GM23248 (cell line): ENCODE measurements at places on chromosomes 5 and 9. TPM values are rescaled to one million over a fixed set of nuclear protein-coding genes. Genes with fewer than 3 reads are reported as not detected.

GRCh38 chr5:96577909-96578308 is 84.3 kb upstream of the CAST start:
- H3K36me3 ChIP-seq = no peaks in the 10 kb centered on the region
- no peak overlapping the region for H3K4me3 ChIP-seq
- no peak overlapping the region for H3K27ac ChIP-seq
- H3K4me1 ChIP-seq = peaks cover 25% of the 10 kb centered on the region
- DNase-seq = peak; percentile 56

Gene EQTN
- not detected in 2 replicates for total RNA-seq

GRCh38 chr9:126442636-126443035 is 116.0 kb downstream of the MVB12B start:
- H3K36me3 ChIP-seq = no peaks in the 10 kb centered on the region
- DNase-seq = no peak
- H3K4me1 ChIP-seq = peaks cover 35% of the 10 kb centered on the region
- H3K27me3 ChIP-seq = no peaks in the 10 kb centered on the region

GRCh38 chr9:16345902-16346301 is 524.6 kb downstream of the BNC2 start:
- no peak for DNase-seq
- H3K36me3 ChIP-seq = no peaks in the 10 kb centered on the region
- H3K4me1 ChIP-seq = peaks cover 29% of the 10 kb centered on the region
- no peak overlapping the region for H3K4me3 ChIP-seq
- no peaks in the 10 kb centered on the region for H3K27me3 ChIP-seq

GRCh38 chr9:103193992-103194391 is 198.9 kb downstream of the CYLC2 start:
- no peaks in the 10 kb centered on the region for H3K36me3 ChIP-seq
- no peak for DNase-seq
- H3K4me1 ChIP-seq = no peaks in the 10 kb centered on the region
- no peaks in the 10 kb centered on the region for H3K27me3 ChIP-seq

Gene INSYN2B
- total RNA-seq = 43.2 and 50.7 TPM in 2 replicates

Gene FOXD4L3
- total RNA-seq = not detected in 2 replicates

Gene LRRC70
- total RNA-seq = 0.51 and 1.1 TPM in 2 replicates

DNA sequence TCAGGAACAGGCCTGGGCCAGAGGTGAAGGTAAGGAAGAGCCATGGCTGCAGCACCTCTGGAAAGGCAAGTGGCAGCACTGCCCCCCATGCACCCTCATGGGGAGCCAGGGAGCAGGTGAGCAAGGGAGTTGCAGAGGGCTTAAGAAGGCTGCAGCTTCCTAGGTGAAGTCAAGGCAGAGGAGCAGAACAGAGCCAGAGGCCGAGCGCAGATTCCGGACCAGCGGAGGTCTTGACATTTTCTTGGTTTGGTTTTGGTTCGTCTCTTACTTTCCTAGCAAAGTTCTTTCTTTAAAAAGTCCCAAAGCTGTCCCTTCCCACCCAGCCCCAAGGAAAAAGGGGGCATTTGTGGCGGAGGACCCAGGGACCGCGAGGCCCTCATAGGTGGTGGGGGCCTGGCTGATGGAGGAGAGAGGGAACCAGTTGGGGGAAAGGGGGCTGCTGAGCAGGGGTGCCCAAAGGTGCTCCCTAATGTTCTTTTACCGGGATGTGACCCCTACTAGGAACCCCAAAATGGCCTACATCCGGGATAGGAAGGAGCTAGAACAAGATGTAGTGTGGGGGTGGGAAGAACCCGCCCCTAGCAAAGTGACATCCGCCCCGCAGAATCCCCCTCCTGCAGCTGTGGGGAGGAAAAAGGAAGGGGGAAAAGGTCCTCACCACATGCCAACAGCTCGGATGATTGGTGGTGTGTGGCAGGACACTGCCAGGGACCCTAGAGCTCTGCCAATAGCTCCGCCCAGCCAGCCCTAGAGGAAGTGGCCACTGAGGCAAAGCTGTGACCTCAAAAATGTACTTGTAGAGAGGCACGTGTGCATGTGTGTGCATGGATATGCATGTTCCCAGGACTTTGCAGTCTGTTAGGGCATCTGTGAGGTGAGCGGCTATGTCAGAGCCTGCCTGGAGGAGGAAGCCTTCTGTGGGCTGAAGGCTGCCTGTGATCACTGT is 914 bp upstream of the CD72 start:
- no peaks in the 10 kb centered on the region for H3K27me3 ChIP-seq
- DNase-seq = no peak
- H3K4me3 ChIP-seq = no peak overlapping the region
- no peaks in the 10 kb centered on the region for H3K4me1 ChIP-seq

Gene SPOCK1
- total RNA-seq = 238 and 268 TPM in 2 replicates

Gene OR1Q1
- total RNA-seq = not detected in 2 replicates

- peak overlapping the region; percentile 39 for H3K4me3 ChIP-seq
- H3K4me1 ChIP-seq = peaks cover 31% of the 10 kb centered on the region
- no peaks in the 10 kb centered on the region for H3K36me3 ChIP-seq
- H3K27me3 ChIP-seq = no peaks in the 10 kb centered on the region
Measured at GRCh38 chr5:81768935-81769452, 18.1 kb upstream of the SSBP2 start.

Gene GPR151
- total RNA-seq = not detected in 2 replicates

GRCh38 chr5:101425339-101425859 is 522.3 kb upstream of the ST8SIA4 start:
- H3K27me3 ChIP-seq = no peaks in the 10 kb centered on the region
- peak overlapping the region; percentile 47 for H3K4me3 ChIP-seq
- H3K4me1 ChIP-seq = peaks cover 54% of the 10 kb centered on the region

DNA sequence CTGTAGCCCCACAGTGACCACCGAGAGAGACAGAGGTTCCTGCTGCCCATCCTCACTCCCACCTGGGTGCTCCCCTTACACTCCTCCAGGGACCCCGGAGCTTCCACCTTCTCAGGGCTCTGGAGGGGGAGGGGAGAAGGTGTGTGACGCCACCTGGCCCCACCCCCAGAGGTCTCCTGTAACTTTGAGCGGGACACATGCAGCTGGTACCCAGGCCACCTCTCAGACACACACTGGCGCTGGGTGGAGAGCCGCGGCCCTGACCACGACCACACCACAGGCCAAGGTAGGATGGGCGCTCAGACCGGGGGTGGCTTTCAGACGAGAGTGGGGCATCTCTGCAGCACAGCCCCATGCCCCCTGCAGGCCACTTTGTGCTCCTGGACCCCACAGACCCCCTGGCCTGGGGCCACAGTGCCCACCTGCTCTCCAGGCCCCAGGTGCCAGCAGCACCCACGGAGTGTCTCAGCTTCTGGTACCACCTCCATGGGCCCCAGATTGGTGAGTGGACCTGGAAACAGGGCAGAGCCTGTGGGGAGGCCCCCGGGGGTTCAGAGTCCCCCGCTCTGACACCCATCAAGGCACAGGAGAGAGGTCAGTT is 4.5 kb downstream of the MAMDC4 start:
- H3K27me3 ChIP-seq = no peaks in the 10 kb centered on the region
- H3K4me3 ChIP-seq = no peak overlapping the region
- H3K27ac ChIP-seq = no peak overlapping the region
- no peak for DNase-seq
- H3K4me1 ChIP-seq = no peaks in the 10 kb centered on the region

GRCh38 chr5:103624035-103624480 is 61.5 kb upstream of the NUDT12 start:
- H3K4me3 ChIP-seq = no peak overlapping the region
- H3K4me1 ChIP-seq = no peaks in the 10 kb centered on the region
- peak; percentile 2 for DNase-seq
- no peaks in the 10 kb centered on the region for H3K36me3 ChIP-seq
- H3K27me3 ChIP-seq = no peaks in the 10 kb centered on the region

DNA sequence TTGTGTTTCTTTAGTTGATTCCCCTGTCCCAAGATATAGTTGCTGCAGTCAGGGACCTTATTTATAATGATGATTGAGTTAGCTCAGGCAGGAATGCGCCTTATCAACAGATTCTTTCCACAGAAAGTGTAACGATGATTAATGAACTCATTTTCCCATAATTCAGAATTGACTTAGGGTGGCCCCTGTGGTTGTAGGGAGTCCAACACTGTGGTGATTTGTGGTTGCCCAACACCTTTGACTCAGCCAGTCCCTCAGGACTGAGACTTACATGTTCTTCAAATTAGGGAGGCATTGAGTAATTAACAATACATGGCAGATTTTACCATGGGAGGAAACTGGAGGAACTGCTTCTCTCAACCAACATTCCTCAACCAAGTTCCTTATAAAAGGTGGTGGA is 221.9 kb downstream of the GABRG2 start:
- no peaks in the 10 kb centered on the region for H3K27me3 ChIP-seq
- DNase-seq = no peak
- no peaks in the 10 kb centered on the region for H3K36me3 ChIP-seq
- no peak overlapping the region for H3K27ac ChIP-seq

- H3K27me3 ChIP-seq = no peaks in the 10 kb centered on the region
- H3K36me3 ChIP-seq = no peaks in the 10 kb centered on the region
- H3K4me3 ChIP-seq = no peak overlapping the region
- H3K27ac ChIP-seq = no peak overlapping the region
- no peak for DNase-seq
Measured at GRCh38 chr5:6006838-6007314, 371.5 kb downstream of the MED10 start.
